Activated naive CD4-positive, alpha-beta T cell treated with anti-CD3 and anti-CD28 coated beads, Interleukin-2, amount 50 U/mL, for 72 hours (primary cell): ENCODE measurements at places on chromosomes 6 and 20. TPM values are rescaled to one million over a fixed set of nuclear protein-coding genes. Genes with fewer than 3 reads are reported as not detected.

DNA sequence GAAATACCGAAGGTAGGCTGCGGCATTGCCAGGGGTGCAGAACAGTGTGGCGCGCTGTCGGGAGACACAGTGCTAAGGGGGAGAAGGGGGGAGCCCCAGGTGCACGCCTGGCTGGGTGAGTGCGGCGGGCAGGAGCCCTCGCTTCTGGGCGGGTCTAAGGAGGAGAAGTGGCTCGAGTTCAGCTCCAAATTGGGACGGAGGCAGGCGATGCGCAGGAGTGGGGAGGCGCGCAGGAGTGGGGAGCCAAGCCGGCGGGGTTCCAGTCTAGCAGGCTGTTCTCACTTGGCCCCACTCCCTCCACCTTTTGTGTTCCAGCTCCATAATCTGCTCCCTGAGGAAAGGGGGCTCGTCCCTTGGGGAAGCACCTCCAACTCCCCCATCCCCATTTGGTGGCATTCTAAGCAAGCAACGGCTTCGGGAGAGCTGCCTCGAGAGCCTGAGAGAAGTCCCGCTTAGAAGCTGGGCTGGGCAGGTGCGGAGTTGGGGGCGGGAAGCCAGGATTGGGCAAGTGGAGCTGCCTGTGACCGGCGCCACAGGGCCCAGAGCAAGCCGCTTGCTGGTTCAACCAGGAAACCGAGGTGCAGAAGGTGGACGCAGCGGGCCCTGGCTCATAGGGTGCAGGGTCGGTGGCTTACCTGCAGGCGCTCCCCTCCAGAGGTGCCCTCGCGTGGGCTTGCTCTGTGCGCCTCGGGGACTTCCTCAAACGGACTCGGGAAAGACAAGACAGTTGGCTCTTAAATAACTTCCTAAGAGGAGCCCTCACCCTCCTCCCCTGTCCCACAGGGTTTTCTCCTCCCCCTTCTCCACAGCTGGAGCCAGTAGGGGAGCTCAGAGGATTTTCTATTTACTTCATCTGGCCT lies at the start of gene F13A1:
F13A1 (minus strand) TSS at position 711 of the 860 bp plus-strand sequence. CDS start 1,998 bp downstream, outside the sequence.
- DNase-seq, result no peak

Gene RNF182
- total RNA-seq, result not detected

- DNase-seq, result no peak
These were observed 551.2 kb downstream of the QKI start for GRCh38 chr6:163965426-163966348.

DNA sequence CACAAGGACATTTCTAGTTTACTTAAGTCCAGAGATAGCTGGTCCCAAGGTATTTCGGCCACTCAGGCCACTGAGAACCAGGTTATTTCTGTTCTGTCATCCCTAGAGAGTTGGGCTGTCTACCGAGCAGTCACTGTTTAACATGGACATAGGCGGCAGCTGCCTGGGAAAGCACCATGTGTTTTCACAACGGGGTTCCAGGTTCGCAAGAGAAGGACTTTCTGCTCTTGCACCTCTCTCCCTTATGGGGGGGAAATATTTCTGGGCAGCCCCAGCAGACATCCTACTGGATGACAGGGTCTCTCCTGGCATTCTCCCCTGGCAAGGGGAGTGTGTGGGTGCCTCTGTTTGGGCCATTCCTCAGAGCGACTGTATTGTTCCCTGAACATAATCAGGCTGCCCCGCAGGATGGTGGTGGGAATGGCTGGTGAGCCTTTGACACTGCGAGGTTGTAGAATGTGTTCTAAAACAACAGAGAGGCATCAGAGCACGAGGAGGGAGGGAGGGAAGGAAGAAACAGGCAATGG lies 64.4 kb upstream of the DUSP22 start:
- no peak for DNase-seq

DNA sequence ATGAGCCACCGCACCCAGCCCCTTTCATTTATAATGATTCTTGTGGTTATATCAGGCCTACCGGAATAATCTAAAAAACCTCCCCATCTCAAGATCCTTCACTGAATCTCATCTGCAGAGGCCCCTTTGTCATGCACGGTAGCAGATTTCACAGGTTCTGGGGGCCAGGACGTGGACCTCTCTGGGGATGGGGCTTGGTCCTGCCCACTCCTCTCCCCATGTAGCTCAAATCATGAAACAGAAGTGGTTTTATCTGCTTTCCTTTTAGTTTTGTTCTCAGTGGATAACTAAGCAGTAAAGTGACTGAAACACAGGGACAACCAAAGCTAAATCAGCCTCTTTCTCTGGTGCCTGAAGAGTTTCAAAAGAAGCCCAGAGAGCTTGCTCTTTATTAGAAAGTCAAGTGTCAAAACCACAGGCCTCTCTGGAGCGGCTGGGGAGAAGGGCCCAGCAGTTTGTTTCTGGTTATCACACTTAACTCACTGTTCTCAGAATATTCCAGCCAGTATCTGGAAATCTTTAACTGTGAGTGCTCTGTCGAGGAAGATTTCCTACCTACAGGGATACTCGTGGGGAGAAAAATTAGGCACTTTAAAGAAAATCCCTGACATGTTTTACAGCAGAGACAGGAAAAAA lies 60.6 kb upstream of the FAM184A start:
- no peak for DNase-seq

DNA sequence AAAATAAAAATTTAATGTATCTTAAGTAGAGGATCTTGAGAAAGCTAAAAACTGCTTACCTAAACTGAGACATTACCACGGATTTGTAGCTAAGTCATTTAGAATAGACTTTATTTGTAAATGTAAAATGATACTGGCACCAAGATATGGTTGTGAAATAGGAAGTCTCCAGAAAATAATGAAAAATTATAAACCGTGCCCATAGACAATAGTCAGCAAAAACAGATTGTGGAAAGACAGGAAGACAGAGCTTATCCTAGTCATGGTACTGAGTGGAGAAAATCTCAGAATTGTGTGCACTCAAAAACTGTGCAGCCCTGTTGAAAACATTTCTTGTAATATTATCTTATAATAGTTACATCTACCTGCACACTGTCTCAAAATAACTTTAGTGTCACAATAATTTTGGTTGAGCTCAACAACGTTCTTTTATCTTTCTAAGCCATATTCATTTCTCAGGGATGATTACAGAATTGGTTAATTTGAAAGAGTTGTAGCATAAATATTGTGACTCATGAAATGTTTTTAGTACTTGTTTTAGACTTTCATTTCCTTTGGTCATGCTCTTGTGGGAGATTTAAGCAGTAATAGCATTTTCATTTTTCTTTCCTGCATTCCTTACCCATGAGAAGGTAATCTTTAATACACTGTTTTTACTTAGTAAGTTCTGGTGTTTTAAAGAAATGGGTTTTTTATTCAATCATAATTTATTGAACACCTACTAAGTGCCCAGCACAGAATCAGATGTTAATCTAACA lies 174.5 kb downstream of the SOX4 start:
- DNase-seq, result no peak

- DNase-seq, result no peak
These were observed 97.4 kb upstream of the RNF24 start for GRCh38 chr20:4112481-4113421.

Gene MEI4
- total RNA-seq, result not detected

Gene HLA-DMA
- total RNA-seq, result 23.0 TPM

Gene SLC32A1
- total RNA-seq, result not detected

DNA sequence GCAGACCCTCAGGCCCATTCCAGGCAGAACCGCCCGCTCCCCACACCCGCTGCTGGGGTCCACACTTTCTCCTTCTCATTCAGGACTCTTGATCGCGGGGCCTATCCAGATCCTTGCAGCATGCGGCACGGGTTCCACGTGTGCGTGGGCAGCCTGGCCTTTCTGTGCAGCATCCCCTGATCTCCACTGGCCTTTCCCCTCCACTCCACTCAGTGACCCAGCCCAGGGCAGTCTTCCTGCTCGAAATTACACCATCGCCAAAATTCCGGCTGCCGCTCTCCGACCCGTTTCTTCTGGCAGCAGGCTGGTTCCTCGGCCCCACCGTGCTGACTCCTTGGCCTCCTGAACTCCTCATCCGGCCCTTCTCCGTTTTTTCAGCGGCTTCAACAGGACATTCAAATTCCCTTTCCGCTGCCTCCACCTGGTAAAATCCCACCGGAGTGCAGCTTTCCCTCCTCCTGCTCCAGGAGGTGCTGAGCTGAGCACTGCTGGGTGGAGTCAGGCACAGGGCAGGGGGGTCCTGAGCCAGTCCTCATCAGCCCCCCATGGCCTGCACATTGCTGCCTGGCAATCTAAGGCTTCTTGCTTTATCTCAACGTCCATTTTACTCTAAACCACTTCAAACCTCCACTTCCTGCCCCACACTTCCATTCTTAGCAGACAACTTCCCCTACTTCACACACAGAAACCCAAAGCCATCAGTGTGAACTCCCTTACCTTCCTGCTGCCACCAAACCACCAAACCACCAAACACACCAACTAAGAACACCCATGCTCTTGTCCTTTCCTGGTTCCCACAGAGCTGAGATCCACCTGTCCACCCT lies 9.0 kb downstream of the SFT2D1 start:
- DNase-seq, result no peak

Gene VARS2
- total RNA-seq, result 55.1 TPM

- DNase-seq, result no peak
These were observed 4.3 kb downstream of the EEF1A2 start for GRCh38 chr20:63494420-63495166.

Gene LHFPL5
- not detected for total RNA-seq

DNA sequence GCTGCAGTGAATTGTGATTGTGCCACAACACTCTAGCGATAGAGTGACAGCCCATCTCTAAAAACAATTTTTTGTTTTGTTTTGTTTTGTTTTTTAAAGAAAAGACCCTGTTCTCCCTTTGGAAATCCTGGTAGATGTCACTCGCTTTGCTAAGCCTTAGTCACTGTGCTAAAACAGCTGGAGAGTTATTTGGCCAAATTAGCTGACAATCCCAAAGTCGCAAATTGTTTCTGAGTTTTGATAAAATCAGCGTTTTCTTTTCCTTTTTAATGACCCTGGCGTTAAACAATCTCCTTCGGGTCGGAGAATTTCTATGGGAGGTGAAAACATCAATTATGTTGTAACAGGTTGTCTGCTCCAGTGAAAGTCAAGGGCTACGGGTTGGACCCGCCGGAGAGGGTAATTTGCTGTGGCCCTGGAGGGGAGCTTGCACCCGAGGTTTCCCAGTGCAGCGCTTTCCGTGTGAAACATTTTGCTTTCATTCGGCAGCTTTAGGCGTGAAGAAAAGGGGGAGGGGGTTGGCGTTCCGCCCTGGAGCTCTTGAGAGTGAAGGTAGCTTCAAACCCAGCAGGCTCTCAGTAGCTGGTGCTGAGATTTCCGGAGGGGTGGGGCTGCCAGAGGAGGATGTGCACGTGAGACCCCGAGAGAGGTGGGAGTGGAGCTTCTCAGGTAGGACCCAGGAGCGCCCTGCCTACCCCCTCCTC lies 296.6 kb downstream of the PHACTR1 start:
- DNase-seq, result no peak

Gene PARD6B
- 5.6 TPM for total RNA-seq

- DNase-seq, result no peak
These were observed 41.1 kb upstream of the CAP2 start for GRCh38 chr6:17352302-17352701.
